Lower leg skin (tissue), 4 donors: ENCODE measurements at places on chromosomes 2 and 18. TPM values are rescaled to one million over a fixed set of nuclear protein-coding genes. Genes with fewer than 3 reads are reported as not detected.

GRCh38 chr2:178700922-178701342 is 106.3 kb downstream of the TTN start:
- no peak for DNase-seq

- peak; percentile 49 for DNase-seq
These were observed 115.9 kb upstream of the FOSL2 start for GRCh38 chr2:28276807-28277206.

- no peak for DNase-seq
These were observed 83.7 kb downstream of the DSEL start for GRCh38 chr18:67432806-67433205.

The VWC2L gene
- total RNA-seq: not detected

The KIF5C gene
- 1.9 TPM for total RNA-seq
